ENCODE measurements at places on chromosomes 11 and 22. TPM values are rescaled to one million over a fixed set of nuclear protein-coding genes. Genes with fewer than 3 reads are reported as not detected.

GRCh38 chr11:11105361-11105760 lies 247.5 kb upstream of the ZBED5 start:
- no peak overlapping the region for H3K27ac ChIP-seq
- no peaks in the 10 kb centered on the region for H3K4me1 ChIP-seq
- no peaks in the 10 kb centered on the region for H3K36me3 ChIP-seq

DNA sequence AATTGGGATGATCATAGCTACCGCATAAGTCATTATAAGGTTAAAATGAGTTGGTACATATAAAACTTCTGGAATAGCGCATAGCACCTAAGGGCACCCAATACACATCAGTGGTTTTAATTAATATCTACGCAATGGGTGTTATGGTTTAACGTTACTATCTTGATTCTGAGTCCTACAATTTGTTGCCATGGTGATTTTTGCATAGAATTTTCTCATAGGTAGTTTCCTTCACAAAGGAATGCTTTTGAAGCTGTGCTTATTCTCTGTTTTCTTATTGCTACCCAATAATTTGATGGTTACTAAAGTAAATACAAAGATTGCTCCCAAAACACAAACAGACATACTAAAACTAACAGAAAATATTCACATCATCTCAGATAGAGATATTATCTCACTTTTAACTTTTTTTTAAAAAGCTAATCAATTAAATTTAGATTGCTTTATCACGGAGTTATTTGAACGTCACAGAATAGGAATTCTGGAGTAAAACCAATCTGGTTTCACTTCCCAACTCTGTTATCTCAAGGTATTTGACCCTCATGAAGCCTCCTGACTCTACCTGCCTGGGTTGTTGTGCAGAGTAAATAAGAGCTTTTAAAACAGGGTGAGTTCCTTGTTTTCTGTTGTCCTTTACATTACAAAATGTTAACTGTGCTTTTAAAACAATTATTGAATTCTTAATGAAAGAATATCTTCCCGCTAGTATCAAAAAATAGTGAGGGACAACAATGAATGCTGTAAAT lies 635.5 kb upstream of the CCDC90B start:
- no peaks in the 10 kb centered on the region for H3K4me1 ChIP-seq
- H3K36me3 ChIP-seq = no peaks in the 10 kb centered on the region
- no peak overlapping the region for H3K4me3 ChIP-seq
- no peak overlapping the region for H3K27ac ChIP-seq
- no peak for DNase-seq
- H3K27me3 ChIP-seq = no peaks in the 10 kb centered on the region

GRCh38 chr11:65334696-65335295 lies 1.1 kb downstream of the DPF2 start:
- no peak for DNase-seq
- peaks cover 35% of the 10 kb centered on the region for H3K36me3 ChIP-seq
- no peaks in the 10 kb centered on the region for H3K27me3 ChIP-seq
- H3K4me1 ChIP-seq = peaks cover 22% of the 10 kb centered on the region

DNA sequence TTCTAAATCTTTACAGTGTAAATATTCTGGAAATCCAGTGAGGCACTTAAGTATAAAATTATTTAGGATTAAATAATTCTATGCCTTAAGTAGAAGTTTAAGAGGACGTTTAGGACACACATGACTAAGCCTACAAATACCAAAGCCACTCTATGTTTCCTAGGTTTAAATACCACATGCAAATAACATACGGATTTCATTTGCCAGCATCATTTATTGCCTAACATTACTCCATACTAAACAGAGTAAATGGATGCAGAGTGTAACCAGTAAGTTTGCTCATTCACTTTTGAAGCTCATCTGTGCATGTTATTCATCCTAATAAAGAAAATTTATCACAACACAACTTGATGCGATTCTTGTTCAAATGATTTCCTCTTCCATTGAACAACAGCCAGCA lies 4.1 kb downstream of the BDNF start:
- H3K27me3 ChIP-seq = no peaks in the 10 kb centered on the region
- H3K4me3 ChIP-seq = no peak overlapping the region
- peaks cover 32% of the 10 kb centered on the region for H3K4me1 ChIP-seq
- H3K36me3 ChIP-seq = peaks cover 28% of the 10 kb centered on the region

GRCh38 chr11:64283092-64283491 lies 1.4 kb downstream of the BAD start:
- H3K36me3 ChIP-seq = peaks cover 45% of the 10 kb centered on the region
- peaks cover 22% of the 10 kb centered on the region for H3K4me1 ChIP-seq
- no peak overlapping the region for H3K4me3 ChIP-seq
- no peaks in the 10 kb centered on the region for H3K27me3 ChIP-seq
- DNase-seq = no peak

DNA sequence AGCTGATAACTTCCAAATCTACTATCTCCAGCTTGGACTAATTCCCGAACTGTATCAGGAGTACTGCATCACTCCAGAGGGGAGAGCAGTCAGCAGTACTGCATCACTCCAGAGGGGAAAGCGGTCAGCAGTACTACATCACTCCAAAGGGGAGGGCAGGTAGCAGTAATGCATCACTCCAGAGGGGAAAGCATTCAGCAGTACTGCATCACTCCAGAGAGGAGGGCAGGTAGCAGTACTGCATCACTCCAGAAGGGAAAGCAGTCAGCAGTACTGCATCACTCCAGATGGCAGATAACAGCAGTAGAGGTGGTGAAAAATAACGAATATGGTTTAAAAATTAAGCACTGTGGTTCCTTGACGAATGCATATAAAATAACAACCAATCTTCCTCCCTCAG lies 8.4 kb downstream of the CWC15 start:
- no peak overlapping the region for H3K27ac ChIP-seq
- no peaks in the 10 kb centered on the region for H3K27me3 ChIP-seq
- no peak for DNase-seq
- H3K36me3 ChIP-seq = peaks cover 44% of the 10 kb centered on the region

DNA sequence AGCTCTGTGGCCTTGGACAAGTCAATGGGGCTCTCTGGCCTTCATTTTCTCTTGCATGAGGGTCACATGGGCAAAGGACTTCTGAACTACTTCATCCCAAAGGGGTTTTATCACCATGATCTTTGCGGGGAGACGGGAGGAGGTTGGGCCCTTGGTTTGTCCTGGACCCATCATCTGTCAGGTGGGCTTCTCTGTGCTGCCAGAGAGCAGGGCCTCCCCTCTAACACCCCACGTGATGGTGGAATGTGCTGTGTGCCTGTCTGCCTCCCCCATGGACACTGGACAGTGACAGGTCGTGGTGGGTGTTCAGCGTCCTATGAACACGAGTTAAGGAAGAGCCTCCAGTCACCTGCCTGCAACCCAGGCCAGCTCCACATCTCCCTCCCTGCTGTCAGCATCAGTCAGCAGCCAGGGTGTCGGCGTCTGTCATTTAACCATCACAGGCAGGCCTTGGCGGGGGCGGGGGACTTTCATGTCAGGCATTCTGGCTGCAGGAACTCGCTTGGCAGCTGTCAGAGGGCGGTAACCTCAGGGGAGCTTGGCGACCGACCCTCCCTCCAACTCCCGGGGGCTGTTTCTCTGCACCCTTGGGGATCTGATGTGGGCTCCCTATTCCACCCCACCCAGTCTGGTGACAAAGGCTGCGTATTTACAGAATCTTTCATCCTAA lies 2.6 kb upstream of the SUN2 start:
- H3K4me1 ChIP-seq = peaks cover 21% of the 10 kb centered on the region
- H3K27me3 ChIP-seq = no peaks in the 10 kb centered on the region
- DNase-seq = no peak
- no peak overlapping the region for H3K27ac ChIP-seq
- H3K36me3 ChIP-seq = peaks cover 31% of the 10 kb centered on the region

DNA sequence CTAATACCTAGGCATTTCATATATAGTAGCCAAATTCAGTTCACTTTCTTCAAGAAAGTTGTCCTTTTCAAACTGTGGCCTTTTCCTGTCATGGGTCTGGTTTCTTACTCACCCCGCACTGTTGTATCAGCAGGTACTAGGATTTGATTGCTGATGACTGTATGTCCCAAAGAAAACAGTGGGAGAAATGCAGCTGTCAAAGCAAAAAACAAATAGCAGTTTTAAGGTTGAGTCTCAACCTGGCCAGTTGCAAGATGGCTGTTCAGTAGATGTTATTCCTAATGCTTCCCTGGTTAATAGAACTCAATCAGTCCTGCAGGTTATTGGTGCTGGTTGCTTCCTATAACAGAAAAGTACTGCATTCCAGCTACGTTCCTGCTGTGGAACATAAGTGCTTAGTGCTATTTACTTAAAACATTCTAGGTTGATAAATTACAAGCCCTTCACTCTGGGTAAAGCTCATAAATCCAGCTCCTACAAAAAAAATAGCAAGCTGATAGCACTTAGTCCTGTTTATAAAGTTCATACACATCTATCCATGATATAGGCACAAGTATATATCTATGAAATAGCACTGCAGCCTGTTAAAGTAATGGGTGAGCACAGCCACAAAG lies 26.6 kb downstream of the NF2 start:
- no peak overlapping the region for H3K27ac ChIP-seq
- H3K4me3 ChIP-seq = no peak overlapping the region
- peaks cover 21% of the 10 kb centered on the region for H3K36me3 ChIP-seq
- no peak for DNase-seq
- H3K27me3 ChIP-seq = no peaks in the 10 kb centered on the region

DNA sequence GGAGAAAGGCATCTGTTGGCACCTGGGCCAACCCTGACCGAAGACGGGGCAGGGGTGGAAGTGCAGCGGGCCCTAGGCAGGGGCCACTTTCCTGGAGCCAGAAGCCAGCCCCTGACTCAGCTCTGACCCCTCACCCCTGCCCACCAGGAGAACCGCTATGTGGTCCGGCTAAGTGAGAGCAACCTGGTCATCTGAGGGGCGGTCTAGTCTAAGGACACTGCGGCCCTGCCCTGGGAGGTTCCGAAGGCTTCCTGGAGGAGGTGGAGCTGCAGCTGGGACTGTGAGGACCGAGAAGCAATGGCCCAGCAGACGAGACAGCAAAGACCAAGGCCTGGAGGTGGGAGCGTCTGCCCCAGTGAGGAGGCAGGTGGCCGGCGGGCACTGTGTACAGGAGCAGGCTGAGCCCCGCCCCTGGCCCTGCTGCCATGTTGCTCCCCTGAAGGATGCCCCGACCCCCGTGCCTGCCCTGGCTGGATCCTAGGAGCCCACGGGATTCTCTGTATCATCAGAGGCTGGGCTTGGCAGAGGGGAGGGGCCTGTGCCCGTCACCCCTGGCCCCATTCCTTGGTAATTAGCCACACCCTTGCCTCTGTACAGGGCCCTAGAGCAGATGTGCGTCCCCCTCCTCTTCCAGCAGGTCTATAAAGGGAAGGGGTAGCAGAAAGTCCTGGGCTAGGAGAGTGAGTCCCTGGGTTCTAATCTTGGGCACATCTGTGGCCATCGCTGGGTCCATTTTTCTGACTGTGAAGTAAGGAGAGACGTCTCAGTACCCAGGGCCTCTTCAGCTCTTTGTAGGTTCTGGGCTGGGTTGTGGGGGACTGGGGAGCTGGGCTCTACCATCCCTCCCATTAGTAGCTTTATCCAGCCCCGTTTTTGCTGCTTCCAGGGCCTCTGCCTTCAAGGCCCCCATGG lies 19.4 kb downstream of the RELT start:
- peaks cover 34% of the 10 kb centered on the region for H3K36me3 ChIP-seq
- no peak overlapping the region for H3K4me3 ChIP-seq
- H3K27me3 ChIP-seq = no peaks in the 10 kb centered on the region
- H3K27ac ChIP-seq = no peak overlapping the region
- H3K4me1 ChIP-seq = peaks cover under 1% of the 10 kb centered on the region
- no peak for DNase-seq

BEST1 gene
- total RNA-seq = 1.1 TPM

C22orf23 gene
- total RNA-seq = 0.52 TPM

ARHGAP8 gene
- total RNA-seq = 127 TPM

PIWIL4 gene
- total RNA-seq = 7.7 TPM

Data from Calu3 (cell line).